Left renal pelvis (tissue), 4 donors: ENCODE measurements at places on chromosomes 1 and 21.

- DNase-seq: no peak
Observed at GRCh38 chr1:94011709-94012595, 102.7 kb upstream of the GCLM start.

DNA sequence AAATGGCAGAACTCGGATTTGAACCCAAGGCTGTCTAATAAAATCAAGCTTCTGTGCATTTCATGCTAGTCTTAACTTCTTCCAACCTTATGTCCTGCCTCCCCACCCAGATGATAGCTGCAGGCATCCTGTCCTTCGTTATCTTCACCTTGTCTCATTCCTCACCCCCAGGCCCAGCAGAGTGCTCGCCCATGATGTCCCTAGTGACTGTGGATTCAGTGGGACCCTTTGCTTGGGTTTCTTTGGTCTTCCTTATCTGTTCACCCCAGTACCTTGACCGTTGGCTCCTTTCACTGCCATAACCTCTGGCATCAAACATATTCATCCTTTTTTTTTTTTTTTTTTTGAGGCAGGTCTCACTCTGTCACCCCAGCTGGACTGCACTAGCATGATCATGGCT, 5.6 kb upstream of the BSDC1 start:
- no peak for DNase-seq

DNA sequence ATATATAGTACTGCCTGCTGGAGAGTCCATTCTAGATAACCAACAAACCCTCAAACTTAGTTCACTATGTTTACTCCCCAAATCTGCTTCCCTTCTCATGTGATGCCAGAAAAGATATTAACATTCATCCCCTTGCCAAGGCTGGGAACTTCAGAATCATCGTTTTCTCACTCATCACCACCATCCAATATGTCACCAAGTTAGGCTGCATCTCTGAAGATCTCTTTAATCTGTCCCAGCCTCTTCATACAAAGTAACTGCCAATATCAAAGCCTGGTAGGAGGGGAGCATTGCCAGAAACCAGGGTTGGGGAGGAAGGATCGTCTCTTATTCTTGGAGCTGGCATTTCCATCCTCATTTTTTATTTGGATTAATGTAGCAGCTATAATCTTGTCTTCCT, 71.6 kb downstream of the XCL2 start:
- DNase-seq: no peak

DNA sequence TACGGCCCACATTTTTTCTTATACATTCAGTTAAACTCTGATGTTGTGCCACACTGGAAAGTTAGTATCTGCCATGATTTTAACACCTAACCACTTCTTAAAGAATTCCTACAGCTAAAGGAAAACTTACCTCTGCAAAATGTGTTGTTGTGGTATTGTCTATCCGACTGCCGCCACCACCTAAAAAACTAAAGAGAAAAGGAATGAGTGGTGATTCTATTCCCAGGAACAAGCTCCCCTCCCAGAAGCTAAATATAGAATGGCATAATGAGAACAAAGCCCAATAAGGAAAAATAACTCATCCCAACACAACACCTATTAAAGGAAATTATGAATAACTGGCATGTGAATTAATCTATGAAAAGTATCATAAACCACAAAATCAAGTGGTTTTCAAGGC, 39.5 kb downstream of the RNF115 start:
- no peak for DNase-seq

DNA sequence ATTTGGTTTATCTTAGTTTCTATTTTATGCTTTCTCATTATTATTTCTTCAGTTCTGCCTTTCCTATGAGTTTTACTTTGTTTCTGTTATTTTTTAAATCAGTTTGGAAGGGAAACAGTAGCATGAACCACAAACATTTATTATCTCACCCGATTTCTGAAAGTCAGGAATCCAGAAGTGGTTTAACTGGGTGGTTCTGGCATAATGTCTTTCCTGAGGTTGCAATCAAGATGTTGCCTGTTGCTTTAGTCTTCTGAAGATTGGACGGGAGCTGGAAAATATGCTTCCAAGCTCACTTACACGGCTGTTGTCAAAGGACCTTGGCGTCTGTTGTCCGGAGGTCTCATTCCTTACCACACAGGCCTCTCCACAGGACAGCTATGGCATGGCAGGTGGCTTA, 50.4 kb downstream of the SNRPE start:
- no peak for DNase-seq

GRCh38 chr1:44909901-44910544, 67.0 kb upstream of the PTCH2 start:
- no peak for DNase-seq

DNA sequence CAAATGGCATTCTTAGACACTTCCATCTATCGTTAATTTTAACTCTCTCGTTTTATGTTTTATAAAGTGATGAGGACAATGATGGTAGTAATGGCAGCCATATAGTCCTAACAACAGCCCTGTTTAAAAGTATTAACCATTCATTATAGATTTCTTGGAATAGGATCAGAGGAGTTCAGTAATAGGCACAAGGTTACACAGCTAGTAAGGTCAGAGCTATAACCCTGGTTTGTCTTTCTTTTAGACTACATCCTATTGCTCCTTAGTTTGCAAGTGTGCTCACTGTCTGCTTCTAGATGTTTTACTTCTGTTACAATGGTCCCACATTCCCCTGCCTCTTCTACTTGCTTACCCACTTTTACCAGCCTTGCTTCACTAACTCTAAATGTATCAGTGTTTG, 50.9 kb downstream of the TLCD4 start:
- no peak for DNase-seq

- DNase-seq: no peak
Observed at GRCh38 chr1:173717238-173717637, 2.5 kb downstream of the KLHL20 start.

- DNase-seq: no peak
Observed at GRCh38 chr1:207298636-207299398, 22.7 kb upstream of the CD55 start.

DNA sequence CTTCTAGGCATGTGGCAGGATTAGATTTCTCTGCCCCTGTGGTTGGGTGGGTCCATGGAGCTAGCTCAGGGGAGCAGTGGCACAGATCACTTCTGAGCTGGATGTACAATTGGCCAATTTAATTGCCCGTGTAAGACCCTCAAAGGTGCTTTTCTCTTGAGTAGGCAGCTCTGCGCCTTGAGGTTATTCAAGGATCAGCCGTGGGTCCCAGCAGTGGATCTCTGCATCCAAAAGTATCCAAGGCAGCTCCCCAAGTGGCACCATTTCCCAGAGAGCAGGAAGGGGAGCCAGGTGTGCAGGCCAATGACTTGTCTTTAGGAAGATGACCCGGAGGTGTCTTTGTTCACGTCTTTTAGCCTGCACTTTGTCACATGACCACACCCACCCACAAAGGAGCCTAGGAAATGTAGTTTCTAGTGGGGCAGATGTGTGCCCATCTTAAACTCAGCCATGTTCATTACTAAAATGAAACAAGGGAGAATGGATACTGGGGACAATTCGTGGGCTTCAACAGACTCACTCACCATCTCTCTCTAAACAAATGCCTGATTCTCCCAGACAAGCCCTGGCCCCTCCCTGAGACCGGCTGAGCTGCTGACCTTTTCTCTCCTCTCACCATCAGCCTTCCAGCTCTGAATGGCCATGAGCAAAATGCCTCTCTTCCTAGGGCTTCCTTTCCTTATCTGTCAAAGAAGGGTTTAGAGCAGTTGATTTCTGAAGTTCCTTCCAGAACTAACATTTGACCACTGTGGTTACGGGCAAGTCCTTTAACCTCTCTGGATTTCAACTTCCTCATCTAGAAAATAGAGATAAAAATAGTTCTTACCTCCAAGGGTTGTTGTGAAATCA, 41.4 kb upstream of the TENT5C start:
- DNase-seq: no peak

DNA sequence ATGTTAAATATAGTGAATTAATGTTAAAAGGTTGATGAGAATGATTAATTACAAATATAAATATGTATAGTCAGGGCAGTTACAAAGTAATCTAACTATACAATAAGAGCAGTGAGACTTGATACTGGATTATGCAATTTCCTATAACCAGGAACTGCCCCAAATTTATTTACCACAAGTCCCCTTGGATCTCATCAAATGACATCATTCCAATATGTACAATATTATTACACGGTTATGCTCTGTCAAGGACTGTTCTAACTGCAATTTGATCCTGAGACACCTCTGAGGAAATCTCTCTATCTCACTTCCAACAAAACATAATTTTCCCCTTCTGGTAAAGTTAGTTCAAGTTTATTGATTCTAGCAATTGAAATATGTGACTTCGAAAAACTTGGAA, 917.6 kb downstream of the NCAM2 start:
- no peak for DNase-seq

DNA sequence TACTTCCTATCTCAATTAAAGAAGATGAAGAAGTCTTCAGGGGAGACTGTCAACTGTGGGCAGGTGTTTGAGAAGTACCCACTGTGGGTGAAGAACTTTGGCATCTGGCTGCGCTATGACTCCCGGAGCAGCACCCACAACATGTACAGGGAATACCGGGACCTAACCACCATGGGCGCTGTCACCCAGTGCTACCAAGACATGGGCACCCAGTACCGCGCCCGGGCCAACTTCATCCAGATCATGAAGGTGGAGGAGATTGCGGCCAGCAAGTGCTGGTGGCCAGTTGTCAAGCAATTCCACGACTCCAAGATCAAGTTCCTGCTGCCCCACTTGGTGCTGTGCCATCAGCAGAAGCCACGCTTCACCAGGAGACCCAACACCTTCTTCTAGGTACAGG, 15.5 kb upstream of the RNF19B start:
- DNase-seq: no peak

GRCh38 chr1:6861075-6861724, 75.9 kb downstream of the CAMTA1 start:
- no peak for DNase-seq

GRCh38 chr1:5847013-5847659, 145.1 kb downstream of the NPHP4 start:
- peak; percentile 35 for DNase-seq

GRCh38 chr1:227065311-227065710, 125.2 kb downstream of the COQ8A start:
- DNase-seq: no peak

DNA sequence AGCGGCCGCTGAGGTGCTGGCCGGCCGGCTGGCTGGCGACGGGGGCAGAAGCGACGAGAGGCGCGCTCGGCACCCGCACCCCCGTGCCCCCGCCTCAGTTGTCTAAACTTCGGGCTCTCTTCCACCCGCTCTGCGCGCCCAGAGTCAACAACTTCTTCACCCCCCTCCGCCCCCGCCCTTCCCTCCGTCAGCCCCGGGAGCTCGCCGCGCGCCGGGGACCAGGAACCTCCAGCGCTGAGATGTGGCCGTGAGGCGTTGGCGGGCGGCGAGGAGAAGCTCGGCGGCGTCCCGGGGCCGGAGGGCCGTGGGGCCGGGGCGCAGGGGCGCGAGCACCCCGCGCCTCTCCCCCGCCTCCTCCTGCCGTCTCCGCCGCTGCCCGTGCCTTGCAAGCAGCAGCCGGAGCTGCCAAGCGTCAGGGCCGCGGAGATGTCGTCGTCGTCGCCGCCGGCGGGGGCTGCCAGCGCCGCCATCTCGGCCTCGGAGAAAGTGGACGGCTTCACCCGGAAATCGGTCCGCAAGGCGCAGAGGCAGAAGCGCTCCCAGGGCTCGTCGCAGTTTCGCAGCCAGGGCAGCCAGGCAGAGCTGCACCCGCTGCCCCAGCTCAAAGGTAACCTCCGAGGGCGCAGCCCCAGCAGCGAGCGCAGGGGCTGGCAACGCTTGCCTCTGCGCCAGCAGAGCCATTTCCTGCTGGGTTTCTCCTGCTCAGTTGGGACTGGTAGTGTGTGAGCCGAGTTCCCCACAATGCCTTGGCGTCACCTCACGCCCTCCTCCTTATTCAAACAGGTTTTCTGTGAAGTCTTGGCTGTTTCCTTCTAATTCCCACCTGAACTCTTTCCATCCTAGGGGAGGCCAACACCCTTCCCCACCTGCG, 710 bp downstream of the PPP2R5A start:
- peak; percentile 22 for DNase-seq

- DNase-seq: no peak
Observed at GRCh38 chr1:107786203-107786845, 178.7 kb downstream of the VAV3 start.

GRCh38 chr1:983798-984475, 2.0 kb upstream of the PERM1 start:
- no peak for DNase-seq

- no peak for DNase-seq
Observed at GRCh38 chr1:150612014-150612345, 17.4 kb downstream of the ENSA start.

GRCh38 chr1:53293123-53293522, 34.7 kb downstream of the LRP8 start:
- no peak for DNase-seq

- no peak for DNase-seq
Observed at GRCh38 chr1:167200749-167201148, 19.9 kb upstream of the POU2F1 start.

DNA sequence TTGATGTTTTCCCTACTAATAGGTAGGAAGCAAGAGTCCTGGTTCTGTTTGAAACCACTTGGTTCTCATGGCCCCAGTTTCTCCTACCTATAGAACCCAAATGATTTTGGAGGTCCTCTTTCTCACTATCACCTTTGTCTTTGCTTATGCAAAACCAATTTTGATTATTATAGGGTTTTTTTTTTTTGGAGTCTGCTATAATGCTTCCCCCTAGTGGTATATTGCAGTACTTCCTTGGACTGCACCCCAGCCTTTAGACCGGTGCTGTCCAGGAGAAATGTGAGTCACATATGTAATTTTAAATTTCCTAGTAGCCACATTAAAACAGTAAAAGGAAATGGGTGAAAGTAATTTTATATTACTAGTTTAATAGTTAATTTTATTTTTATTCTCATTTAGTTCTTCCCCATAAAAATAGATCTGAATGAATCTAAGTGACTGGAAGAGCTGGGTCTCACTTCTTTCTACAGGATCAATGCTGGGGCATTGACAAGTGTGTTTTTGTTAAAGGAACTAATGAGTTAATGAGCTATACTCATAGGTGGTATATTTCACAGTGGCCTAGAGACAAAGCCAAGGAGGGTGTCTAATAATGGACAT, 10.6 kb downstream of the FCMR start:
- no peak for DNase-seq

GRCh38 chr1:96073100-96073499, 648.5 kb upstream of the PTBP2 start:
- no peak for DNase-seq

GRCh38 chr1:31961536-31961935, 23.4 kb upstream of the PTP4A2 start:
- no peak for DNase-seq

GRCh38 chr21:35357041-35357780, 308.1 kb upstream of the RUNX1 start:
- DNase-seq: no peak

- no peak for DNase-seq
Observed at GRCh38 chr1:71987181-71987580, 295.2 kb downstream of the NEGR1 start.
